Activated CD4-positive, CD25-positive, alpha-beta regulatory T cell (primary cell): ENCODE measurements at places on chromosomes 4 and X.

- DNase-seq = no peak
These were observed 18.4 kb upstream of the ARMCX5 start for GRCh38 chrX:102580891-102581290.

DNA sequence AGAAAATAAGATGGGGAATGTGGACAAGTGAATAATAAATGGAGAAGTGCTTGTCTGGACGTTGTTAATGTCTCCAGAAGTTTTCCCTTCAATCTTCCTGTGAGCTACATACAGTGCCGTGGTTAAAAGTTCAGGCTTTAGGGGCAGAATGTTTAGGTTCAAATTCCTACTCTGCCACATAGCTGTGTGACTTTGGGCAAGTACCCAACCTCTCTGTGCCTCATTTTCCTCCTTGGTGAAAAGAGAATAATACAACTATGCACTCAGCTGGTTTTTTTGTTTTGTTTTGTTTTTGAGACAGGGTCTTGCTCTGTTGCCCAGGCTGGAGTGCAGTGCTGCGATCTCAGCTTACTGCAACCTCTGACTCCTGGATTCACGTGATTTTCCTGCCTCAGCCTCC lies 143.5 kb downstream of the CHIC2 start:
- DNase-seq = no peak

- DNase-seq = no peak
These were observed 23.3 kb downstream of the SPARCL1 start for GRCh38 chr4:87505862-87506261.

- no peak for DNase-seq
These were observed 212.3 kb downstream of the COX18 start for GRCh38 chr4:72857216-72857615.

GRCh38 chr4:156954587-156954986 lies 17.0 kb downstream of the PDGFC start:
- DNase-seq = no peak

DNA sequence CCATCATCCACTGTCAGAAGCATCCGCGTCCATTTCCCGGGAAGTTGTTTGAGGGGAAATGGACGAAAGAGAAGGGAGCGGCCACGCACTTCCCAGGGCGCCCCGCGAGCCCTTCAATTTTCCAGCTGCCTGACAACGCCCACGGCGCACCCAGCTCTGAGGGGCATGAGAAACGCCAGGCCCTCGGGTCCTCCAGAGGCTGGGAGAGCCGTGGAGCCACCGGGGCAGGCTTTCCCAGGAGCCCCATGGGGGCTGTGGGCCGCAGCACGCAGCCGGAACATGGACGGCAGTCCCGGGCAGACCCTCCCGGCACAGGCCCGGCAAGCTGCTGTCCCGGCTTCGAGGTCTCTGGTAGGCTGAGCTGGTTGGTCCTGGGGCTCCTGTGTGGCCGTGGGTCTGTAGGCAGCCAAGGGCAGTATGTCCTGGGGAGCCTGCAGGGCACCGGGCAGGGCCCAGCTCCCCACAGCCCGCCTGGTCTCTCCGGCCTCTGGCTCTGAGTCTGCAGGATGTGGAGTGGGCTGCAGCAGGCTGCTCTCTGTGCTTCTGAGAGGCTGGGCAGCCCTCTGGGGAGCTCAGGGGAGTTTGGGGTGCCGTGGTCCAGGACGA lies 115.2 kb downstream of the FAM53A start:
- no peak for DNase-seq

DNA sequence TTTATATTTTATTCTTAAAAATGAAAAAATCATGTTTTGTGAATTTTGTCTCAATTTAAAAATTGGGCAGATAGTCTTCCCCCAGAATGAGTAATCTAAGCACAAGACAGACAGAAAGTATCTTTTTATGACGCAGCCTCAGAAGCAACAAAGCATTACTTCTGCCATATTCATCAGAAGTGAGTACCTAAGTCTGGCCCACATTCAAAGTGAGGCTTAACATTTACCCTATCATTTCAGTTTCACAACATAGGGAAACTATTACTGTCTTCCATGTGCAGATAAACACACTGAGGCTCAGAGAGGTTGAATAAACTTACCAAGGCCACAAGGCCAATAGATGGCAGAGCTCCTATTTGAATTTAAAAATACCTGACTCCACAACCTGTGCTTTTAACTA lies 4.4 kb upstream of the PRDX4 start:
- no peak for DNase-seq

DNA sequence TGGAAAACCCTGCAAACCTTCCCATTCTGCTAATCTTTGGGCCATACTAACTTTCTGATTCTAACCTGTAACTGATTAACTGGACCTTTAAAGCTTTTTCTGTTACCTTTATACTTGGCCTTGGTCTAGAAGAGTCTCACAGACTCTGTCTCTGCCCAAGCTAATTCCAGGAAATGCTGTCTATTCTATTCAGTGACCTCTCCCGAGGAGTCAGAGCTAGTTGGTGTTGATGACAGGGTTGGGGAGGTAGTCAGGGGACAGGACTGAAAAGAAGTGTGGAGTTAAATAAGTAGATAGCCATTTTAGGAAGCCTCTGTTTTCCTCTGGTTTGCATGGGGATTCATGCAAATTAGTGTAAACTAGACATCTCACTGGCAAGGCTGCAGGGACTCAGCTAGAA lies 429.5 kb downstream of the GRID2 start:
- DNase-seq = no peak

- DNase-seq = no peak
These were observed 74.5 kb upstream of the EOLA2 start for GRCh38 chrX:150012647-150013381.

DNA sequence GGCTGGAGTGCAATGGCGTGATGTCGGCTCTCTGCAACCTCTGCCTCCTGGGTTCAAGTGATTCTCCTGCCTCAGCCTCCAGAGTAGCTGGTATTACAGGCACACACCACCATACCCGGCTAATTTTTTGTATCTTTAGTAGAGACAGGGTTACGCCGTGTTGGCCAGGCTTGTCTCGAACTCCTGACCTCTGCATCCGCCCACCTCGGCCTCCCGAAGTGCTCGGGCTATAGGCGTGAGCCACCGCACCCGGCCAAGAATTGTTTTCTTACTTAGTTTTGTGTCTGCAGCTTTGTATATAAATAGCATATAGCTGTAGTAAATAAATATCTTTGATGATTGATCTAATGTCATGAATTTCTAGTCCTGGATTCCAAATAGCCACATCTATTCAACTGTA lies 81.1 kb downstream of the IL1RAPL1 start:
- no peak for DNase-seq
